ENCODE measurements at places on chromosomes 11 and 22. TPM values are rescaled to one million over a fixed set of nuclear protein-coding genes. Genes with fewer than 3 reads are reported as not detected.

DNA sequence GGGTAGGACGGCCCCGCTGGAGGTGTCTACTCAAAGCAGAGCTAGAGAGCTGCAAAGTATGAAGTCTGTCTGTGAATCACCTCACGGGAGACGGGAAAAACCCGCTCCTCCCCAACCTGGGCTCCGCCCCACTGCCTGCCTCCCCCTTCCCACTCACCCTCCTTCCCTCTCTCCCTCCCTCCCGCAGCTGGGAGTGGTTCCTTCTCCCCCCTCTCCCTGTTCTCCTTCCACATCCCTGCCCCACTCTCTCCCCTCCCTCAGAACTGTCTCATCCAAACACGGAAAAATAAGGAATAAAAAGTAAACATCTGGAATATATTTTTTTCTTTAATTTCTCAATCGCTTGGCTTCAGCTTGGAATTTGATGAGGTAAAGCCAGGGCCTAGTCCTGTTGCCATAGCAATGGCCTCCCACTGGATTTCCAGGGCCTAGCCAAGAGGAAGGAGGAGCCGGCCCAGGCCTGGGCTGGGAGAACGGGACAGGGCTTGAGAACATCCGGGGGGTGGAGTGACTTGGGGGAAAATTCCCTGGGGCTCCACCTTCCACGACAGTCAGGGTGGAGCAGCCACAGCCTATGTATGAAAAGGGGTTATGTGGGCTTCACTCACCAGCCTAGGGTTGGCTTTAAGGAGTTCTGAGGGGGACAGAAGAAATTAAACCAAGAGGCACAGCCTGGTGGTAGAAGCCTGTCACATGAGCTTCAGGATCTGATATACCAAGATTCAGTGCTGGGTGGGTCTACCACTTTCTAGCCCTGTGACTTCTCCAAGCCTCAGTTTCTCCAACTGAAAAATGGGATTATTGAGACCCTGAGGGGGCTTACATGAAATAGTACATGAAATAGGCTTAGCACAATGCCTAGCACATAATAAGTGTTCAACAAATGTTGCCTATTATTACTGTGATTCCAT, 2.2 kb downstream of the TNKS1BP1 start:
- no peak for DNase-seq
- peaks cover 21% of the 10 kb centered on the region for H3K36me3 ChIP-seq
- H3K27ac ChIP-seq: no peak overlapping the region
- H3K4me1 ChIP-seq: peaks cover 37% of the 10 kb centered on the region

DNA sequence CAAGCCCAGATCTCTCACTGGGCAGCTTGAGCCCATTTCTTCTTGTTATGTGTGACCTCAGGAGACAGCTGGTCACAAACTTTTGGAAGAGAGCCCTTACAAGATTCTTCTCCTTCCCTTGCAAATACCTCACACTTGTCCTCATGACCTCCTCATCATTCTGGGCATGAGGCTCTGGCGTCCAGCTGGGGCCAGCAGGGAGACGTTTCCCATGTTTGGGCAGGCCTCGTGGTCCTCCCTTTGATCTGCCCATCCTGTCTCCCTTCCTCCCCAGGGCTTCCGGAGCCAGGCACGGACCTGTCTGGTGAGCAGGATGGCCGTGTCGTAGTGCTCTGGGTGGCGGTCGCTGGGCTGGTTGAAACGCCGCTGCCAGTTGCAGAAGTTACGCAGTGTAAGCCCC, 9.7 kb downstream of the ADAMTS8 start:
- no peak overlapping the region for H3K4me3 ChIP-seq
- no peak for DNase-seq
- H3K27me3 ChIP-seq: peaks cover 11% of the 10 kb centered on the region
- no peaks in the 10 kb centered on the region for H3K36me3 ChIP-seq
- no peak overlapping the region for H3K27ac ChIP-seq

GRCh38 chr11:18713646-18714442, 12.1 kb downstream of the IGSF22 start:
- H3K36me3 ChIP-seq: no peaks in the 10 kb centered on the region
- no peak overlapping the region for H3K4me3 ChIP-seq
- H3K4me1 ChIP-seq: no peaks in the 10 kb centered on the region

DNA sequence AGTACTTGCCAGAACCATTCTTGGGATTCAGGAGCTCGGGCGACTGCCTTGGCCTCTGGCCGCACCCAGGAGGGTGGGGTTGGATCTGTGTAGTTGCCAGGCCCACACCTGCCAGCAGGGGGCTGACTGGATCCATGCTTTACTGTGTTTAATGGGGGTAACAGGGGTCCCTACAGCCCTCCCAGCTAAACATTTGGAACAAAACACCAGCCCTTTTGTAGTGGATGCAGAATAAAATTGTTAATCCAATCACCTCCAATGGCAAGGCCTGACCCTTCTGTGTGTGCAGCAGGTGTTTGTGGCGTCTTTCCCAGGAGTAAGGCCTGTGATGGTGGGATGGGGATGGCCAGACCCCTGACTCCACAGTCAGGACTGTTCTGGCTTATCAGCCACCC, 22.5 kb downstream of the SUN2 start:
- H3K4me1 ChIP-seq: peaks cover 48% of the 10 kb centered on the region
- H3K4me3 ChIP-seq: peak overlapping the region; percentile 27
- no peaks in the 10 kb centered on the region for H3K27me3 ChIP-seq
- peak; percentile 59 for DNase-seq
- H3K27ac ChIP-seq: peak overlapping the region; percentile 68

DNA sequence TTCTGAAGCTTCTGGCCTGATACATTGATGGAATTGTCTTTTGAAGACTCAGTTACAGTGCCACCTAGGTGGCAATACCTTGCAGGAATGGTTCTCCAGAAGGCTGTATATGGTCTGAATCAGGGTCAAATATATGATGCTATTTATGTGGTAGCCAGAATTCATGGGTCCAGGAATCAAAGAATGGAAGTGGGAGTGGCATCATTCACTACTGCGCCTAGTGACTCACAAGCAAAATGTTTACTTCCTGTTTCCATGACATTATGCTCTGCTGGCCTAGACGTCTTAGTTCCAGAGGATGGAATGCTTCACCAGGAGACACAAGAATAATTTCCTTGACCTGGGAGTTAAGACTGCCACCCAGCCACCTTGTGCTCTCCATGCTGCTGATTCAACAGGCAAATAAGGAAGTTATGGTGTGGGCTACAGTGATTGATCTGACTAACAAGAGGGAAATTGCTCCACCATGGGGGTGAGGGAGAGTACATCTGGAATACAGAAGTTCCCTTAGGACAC, 491.8 kb downstream of the ETS1 start:
- H3K4me1 ChIP-seq: no peaks in the 10 kb centered on the region
- no peak overlapping the region for H3K4me3 ChIP-seq
- H3K27me3 ChIP-seq: peaks cover 1% of the 10 kb centered on the region
- no peaks in the 10 kb centered on the region for H3K36me3 ChIP-seq
- H3K27ac ChIP-seq: no peak overlapping the region

- no peak overlapping the region for H3K4me3 ChIP-seq
- DNase-seq: no peak
- H3K27me3 ChIP-seq: no peaks in the 10 kb centered on the region
- H3K4me1 ChIP-seq: no peaks in the 10 kb centered on the region
Measured at GRCh38 chr11:37465221-37465620, 867.2 kb upstream of the RAG2 start.

- no peaks in the 10 kb centered on the region for H3K27me3 ChIP-seq
- no peak for DNase-seq
- no peaks in the 10 kb centered on the region for H3K4me1 ChIP-seq
- no peaks in the 10 kb centered on the region for H3K36me3 ChIP-seq
- no peak overlapping the region for H3K27ac ChIP-seq
- no peak overlapping the region for H3K4me3 ChIP-seq
Measured at GRCh38 chr22:27540247-27540646, 261.3 kb downstream of the MN1 start.

The RFPL1 gene
- not detected for total RNA-seq

The MAML2 gene
- 19.2 TPM for total RNA-seq
